ENCODE measurements at places on chromosomes 16 and 17.

- no peak for DNase-seq
These were observed 70.6 kb downstream of the BCAS3 start for GRCh38 chr17:60748204-60748603.

- DNase-seq, result no peak
These were observed 2.4 kb downstream of the NUP93 start for GRCh38 chr16:56732366-56732765.

DNA sequence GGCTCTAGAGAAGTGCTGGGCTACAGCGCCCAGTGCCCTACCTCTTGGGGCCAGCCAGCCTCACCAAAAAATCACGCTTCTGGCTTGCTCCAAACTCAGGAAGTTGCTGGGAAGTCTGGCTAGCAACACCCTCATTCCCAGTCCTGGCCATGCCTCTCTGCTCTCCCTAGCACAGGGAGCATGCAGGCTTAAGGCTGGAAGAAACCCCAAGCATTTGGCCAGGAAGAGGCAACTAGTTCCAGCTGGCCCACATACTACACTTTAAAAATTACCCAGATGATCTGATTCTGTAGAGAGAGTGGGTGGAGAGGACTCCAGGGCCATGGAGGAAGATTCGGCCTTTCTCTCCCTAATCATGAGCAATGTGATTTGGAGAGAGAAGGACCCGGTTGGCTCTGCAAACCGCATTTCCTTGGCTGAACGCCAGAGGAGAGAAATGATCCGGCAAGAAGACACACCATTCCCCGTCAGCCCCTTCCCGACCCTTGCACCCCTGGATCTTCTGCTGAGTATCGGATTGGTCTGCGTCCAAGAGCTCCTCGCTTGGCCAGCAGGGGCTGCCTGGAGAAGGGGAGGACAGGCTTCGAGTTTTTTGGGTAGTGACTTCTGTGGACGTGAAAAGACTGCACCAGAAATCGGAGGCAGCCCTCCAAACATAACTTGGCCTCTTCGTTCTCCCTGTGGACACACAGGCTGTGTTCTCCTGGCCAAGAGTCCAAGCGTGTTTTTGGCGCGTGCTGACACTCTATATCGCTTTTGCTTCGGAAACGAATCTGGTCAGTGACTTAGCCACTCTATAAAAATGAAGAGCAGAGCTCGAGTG is 406.3 kb downstream of the WWOX start:
- DNase-seq, result no peak

DNA sequence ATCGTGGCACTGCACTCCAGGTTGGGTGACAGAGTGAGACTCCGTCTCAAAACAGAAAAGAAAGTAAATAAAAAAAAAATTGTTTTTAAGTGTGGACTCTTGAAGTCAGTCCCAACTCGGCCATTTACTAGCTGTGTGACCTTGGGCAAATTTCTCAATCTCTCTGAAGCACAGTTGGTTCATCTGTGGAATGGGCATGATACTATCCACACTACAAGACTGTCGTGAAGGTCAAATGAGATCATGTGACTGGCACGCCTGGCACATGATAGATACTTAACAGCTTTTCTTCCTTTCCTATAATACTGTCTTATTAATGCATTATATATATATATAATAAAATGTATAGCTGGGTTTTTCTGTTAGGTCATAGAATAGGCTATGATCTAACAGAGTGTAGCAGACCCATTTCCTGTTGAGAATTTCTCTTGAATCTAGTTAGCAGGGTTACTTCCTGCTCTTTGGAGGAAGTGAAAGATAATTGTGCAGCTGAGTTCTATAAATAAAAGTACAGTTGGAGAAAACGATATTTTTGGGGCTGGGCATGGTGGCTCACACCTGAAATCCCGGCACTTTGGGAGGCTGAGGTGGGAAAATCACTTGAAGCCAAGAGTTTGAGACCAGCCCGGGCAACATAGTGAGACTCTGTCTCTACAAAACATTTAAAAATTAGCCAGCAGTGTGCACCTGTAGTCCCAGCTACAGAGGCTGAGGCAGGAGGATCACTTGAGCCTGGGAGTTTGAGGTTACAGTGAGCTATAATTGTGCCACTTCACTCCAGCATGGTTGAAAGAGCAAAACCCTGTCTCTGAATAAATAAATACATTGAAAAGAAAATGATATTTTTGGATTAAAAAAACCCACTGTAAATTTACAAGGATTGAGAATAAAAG is 7.3 kb downstream of the MILR1 start:
- DNase-seq, result no peak

GRCh38 chr16:86681031-86681756 is 102.8 kb downstream of the FOXL1 start:
- no peak for DNase-seq
